ENCODE measurements at places on chromosomes 3 and 15.

- no peak for DNase-seq
These were observed 66.4 kb downstream of the RYR3 start for GRCh38 chr15:33377204-33377603.

- DNase-seq = no peak
These were observed 49.5 kb downstream of the TLE3 start for GRCh38 chr15:70048198-70048565.

GRCh38 chr3:50358355-50358910 is 888 bp downstream of the TMEM115 start:
- no peak for DNase-seq

GRCh38 chr15:54815556-54815955 is 381.2 kb downstream of the RSL24D1 start:
- DNase-seq = no peak
